Esophagus squamous epithelium (tissue), 5 donors: ENCODE measurements at places on chromosomes 6 and 20.
A peak's percentile ranks its signal among the peaks of the same experiment; 100 is the strongest.

DNA sequence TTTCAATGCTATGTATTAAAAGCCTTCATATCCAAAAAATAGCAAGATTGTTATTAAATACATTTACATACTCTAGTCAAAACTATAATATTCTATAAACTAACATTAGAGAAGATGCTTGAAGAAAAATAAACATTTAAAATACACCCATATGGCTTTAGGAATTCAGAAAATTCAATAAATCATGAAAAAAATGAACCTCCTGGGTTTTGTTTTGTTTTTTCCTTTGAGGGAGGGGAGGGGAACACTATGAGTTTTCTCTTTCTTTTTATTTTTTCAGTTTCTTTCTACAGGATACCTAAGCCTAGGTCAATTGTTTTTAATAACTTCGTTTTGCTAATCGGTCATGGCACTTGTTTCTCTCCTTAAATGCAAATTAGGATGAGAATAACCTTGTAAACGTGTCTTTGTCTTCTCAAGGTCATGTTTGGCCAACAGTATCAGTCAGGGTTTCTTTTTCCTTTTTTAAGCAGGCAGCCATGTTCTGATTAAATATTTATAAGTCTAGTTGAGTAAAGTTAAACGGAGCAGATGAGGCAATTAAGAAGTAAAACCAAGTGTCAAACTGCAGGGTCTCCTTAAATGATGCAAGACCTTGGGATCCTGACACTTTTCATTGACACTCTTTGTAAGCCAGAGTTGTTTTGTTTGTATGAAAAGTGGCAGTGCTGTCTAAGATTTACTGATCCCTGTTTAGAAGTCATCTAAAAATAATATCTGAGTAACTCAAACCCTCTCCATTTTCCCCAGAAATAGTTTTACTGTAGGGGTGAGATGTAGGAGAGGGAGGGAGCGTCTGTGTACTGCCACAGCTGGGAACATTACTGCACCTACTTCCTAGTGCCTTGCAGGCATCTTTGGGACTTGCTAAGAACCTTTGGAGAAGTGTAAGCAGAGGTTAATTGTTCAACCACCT lies 392.3 kb downstream of the PLCB1 start:
- no peak for DNase-seq
- H3K4me1 ChIP-seq, result no peaks in the 10 kb centered on the region
- H3K27me3 ChIP-seq, result no peaks in the 10 kb centered on the region
- H3K36me3 ChIP-seq, result no peaks in the 10 kb centered on the region
- H3K27ac ChIP-seq, result no peak overlapping the region
- H3K4me3 ChIP-seq, result no peak overlapping the region

GRCh38 chr6:152423216-152424103 lies 213.7 kb downstream of the SYNE1 start:
- no peak overlapping the region for H3K4me3 ChIP-seq
- no peaks in the 10 kb centered on the region for H3K36me3 ChIP-seq
- H3K4me1 ChIP-seq, result no peaks in the 10 kb centered on the region
- H3K27ac ChIP-seq, result no peak overlapping the region
- H3K27me3 ChIP-seq, result no peaks in the 10 kb centered on the region

DNA sequence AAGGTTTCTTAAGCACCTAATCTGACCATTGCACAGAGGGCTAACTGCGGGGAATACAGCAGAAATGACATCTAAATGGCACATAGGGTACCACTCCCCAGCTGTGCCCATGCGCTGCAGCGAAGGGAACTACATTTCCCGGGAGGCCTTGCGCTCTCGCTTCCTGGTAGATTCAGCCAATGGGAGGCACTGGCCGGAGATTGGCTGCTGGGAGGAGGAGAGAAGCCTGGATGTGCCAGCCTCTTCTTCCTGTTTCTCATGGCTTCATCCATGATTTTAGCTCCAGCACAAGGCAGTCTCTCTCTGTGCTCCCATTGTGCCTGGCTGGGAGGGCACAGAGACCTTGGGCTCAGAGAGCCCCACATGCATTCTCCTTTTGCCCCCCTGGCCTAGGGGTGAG lies 101.7 kb upstream of the FOXA2 start:
- DNase-seq, result no peak
- H3K36me3 ChIP-seq, result no peaks in the 10 kb centered on the region
- H3K27ac ChIP-seq, result no peak overlapping the region
- H3K4me3 ChIP-seq, result no peak overlapping the region
- H3K27me3 ChIP-seq, result no peaks in the 10 kb centered on the region

GRCh38 chr6:6407071-6407741 lies 86.7 kb upstream of the F13A1 start:
- H3K4me1 ChIP-seq, result no peaks in the 10 kb centered on the region
- H3K27me3 ChIP-seq, result no peaks in the 10 kb centered on the region
- DNase-seq, result no peak

DNA sequence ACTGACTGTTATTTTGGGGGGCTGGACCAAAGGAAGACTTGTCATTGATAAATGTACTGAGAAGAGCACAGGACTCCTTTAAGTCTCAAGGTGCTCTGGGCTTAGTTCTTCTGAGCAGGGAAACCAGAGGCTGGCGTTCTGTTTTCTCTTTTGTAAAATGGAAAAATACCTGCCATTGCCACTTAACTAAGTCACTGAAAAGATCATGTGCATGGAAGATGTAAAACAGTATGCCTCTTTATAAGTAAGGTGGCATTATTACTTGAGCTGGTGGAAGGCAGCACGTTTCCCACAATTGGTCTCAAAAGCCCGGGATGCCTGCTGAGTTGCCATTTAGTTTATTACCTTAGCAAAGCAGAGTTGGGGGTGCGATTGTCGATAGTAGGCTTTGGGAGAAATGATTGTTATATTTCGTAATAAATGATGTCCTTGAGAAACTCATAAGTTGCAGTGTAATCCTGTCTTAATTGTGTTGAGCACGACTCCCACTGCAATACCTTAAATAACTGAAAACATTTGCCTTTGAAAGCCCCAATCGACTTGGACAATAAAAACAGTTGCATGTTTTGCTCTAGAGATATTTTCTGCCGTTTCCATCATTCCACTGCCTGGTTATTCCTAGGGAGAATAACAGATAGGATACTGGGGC lies 3.6 kb downstream of the JARID2 start:
- H3K36me3 ChIP-seq, result no peaks in the 10 kb centered on the region
- no peaks in the 10 kb centered on the region for H3K27me3 ChIP-seq
- peak overlapping the region; percentile 94 for H3K4me3 ChIP-seq
- H3K4me1 ChIP-seq, result peaks cover 69% of the 10 kb centered on the region
- H3K27ac ChIP-seq, result peak overlapping the region; percentile 98

DNA sequence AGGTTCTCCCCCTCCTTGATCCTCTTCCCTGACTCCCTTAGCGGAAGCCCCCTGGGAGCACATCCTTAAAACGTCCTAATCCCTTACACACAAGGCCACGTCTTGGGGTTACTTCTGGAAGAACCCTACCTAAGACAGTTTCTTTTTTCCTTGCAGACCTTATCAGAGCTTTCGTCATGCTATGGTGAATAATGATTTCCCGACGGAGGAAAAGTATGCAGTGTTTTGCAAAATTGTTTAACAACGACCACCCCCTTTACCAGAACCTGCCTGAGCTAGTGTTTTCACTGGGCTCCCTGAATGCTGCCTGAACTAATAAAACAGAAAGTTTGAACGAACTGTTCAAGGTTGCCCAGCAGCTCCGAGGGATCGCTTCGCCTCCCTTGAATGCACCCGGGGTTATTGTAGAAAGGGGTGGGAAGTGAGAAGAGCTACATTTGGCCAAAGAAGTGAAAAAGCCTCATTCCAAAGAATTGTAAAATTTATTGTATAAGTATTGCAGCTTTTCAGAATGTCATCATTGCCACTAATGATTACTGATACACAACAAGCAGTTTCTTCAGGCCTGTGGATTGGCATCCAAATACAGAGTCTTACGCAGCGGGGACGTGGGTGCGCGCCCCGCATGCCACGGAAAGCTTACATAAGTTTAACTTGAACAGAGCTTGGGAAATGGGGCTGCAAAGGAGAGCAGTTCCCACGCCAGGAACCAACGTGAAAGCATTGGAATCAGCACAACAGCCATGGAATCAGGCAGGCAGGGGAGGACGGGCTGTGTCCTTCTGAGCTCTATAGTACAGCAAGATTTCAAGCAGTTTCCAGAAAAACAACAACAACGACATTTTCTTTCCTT lies 27.9 kb upstream of the ZBP1 start:
- no peak overlapping the region for H3K4me3 ChIP-seq
- no peaks in the 10 kb centered on the region for H3K27me3 ChIP-seq
- DNase-seq, result no peak
- H3K27ac ChIP-seq, result no peak overlapping the region
- no peaks in the 10 kb centered on the region for H3K4me1 ChIP-seq

- no peaks in the 10 kb centered on the region for H3K36me3 ChIP-seq
- H3K27ac ChIP-seq, result no peak overlapping the region
- DNase-seq, result no peak
- H3K4me3 ChIP-seq, result no peak overlapping the region
These were observed 89.2 kb upstream of the RNF217 start for GRCh38 chr6:124873066-124873410.

DNA sequence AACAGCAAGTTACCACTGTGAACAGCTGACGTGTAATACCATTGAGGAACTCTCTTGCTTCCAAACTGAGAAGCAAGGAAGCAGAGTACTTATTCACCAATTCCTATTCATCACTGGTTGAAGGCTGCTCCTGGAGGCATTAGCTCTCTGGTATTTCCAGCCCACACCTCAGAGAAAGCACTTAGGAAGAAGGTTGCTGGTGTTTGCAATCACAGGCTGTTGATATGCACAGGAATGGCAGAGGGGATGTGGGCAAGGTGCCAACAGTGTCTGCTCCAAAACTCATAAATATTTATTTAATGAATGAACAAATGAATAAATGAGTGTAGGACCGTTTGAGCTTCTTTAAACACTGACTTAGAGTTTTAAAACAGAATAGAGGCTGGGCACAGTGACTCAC lies 6.9 kb upstream of the RRBP1 start:
- peaks cover 12% of the 10 kb centered on the region for H3K27me3 ChIP-seq
- no peaks in the 10 kb centered on the region for H3K36me3 ChIP-seq
- no peak overlapping the region for H3K27ac ChIP-seq
- H3K4me3 ChIP-seq, result no peak overlapping the region
